ENCODE measurements at places on chromosomes 11 and 22.

- no peak for DNase-seq
Measured at GRCh38 chr11:47617417-47617809, 23.2 kb upstream of the C1QTNF4 start.

- no peak for DNase-seq
Measured at GRCh38 chr11:45833761-45834160, 13.5 kb upstream of the CRY2 start.

DNA sequence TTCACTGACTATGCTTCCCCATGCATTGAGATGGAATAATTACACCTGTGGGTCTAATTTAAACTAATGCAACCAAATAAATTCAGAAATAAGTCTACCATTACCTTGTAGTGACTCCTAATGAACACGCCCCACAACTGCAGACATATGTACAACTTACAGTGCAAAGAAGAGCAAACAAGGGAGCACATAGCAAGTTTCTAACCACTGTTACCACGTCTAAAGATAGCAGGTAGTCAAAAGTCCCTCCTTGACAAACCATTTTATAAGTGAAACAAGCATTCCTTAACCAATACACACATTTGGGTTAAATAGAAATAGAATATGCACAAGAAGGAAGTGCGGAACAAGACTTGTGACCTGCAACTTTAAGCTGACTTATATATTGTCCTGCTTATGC, 20.6 kb downstream of the PHF21A start:
- no peak for DNase-seq

DNA sequence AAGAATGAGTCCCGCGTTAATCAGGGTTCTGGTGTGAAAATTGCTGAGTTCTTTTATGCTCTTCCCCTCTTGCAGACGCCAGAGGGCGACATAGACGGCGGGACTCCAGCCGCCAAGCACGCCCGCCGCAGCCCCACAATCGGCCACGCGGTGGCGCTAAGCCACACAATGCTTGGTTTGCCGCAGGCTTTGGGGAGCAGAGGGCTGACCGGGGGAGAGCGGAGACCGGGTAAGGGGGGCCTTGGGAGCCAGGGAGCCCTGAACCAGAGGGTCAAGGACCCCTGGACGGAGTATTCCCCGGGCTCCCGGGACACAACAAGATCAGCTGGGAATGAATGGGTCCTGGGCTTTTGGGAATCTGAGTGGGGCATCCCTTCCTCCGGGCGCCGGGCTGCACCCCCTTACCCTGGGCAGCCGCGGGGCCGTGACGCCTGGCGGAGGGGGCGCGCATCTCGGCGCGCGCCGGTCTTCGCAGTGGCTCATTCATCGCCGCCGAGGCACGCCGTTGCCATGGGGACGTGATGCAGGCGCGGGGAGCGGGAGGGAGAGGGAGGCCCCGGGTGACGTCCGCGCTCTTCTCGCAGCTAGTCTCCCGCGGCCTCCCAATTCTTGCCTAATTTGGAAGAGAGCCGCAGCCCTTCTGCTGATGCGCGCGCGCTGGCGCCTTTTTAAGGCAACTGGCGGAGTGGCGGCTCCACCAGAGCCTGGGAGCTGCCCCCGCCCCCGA, 12.2 kb upstream of the NPAS4 start:
- peak; percentile 90 for DNase-seq

DNA sequence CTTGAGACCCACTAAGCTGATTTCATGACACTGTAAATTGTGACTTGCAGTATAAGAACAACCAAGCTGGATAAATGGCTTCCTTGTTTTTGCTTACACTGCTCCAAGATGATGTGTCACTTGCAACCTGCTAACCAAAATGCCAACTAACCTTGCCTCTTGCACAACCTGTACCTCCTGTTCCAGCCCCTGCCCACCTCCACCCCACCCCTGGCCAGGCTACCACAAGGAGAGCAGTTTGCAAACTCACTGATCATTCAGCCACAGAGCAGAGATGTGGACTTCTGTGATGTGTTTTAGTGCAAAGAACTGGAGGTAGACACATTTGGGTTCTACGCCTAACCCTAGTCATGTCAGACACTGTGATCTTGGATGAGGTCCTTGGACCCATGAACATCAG, 4.3 kb upstream of the APOL6 start:
- no peak for DNase-seq

GRCh38 chr11:61510166-61510919, 1.8 kb downstream of the LRRC10B start:
- no peak for DNase-seq

Measured in stimulated activated CD4-positive, alpha-beta T cell treated with anti-CD3 and anti-CD28 coated beads, TNF-alpha, amount 100 ng/mL, for 24 hours (primary cell).